ENCODE measurements at places on chromosomes 3 and 15.

DNA sequence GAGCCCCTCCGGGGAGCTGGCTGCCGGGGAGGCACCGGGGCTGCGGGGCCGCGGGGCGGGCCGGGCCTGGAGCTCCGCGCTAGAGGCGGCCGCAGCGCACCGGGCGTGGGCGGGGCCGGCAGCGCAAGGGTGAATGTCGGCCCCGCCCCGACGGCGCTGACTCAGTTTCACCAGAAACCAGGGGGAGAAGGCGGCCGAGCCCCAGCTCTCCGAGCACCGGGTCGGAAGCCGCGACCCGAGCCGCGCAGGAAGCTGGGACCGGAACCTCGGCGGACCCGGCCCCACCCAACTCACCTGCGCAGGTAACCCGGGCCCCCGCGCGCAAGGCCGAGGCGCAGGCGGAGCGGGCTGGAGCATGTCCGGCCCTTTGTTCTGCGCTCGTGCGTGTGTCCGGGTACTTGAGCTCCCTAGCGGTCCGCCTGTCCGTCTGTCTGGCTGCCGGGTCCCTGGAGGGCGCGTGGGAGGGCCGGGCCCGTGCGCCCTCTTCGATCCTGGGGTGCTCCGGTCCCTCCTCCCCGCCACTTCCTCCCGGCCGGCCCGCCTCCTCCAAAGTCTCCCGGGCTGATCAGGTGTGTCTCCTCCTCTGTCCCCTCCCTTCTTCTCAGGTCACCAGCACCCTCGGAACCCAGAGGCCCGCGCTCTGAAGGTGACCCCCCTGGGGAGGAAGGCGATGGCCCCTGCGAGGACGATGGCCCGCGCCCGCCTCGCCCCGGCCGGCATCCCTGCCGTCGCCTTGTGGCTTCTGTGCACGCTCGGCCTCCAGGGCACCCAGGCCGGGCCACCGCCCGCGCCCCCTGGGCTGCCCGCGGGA, at the start of gene SPINT1:
SPINT1 (plus strand) TSS at position 164 of the 811 bp plus-strand sequence; CDS start at position 671, 507 bp downstream.
- no peak for DNase-seq

GRCh38 chr3:171803044-171803443, 7.2 kb downstream of the PLD1 start:
- no peak for DNase-seq

- DNase-seq = no peak
Measured at GRCh38 chr3:38268087-38268486, 2.5 kb downstream of the SLC22A13 start.

GRCh38 chr15:79837846-79838245, 59.0 kb downstream of the MTHFS start:
- DNase-seq = no peak

GRCh38 chr3:186782542-186783057, 777 bp upstream of the EIF4A2 start:
- DNase-seq = no peak

- DNase-seq = no peak
Measured at GRCh38 chr3:157070678-157070999, 89.3 kb downstream of the CCNL1 start.

- DNase-seq = no peak
Measured at GRCh38 chr15:29130476-29130875, 139.1 kb downstream of the NSMCE3 start.

DNA sequence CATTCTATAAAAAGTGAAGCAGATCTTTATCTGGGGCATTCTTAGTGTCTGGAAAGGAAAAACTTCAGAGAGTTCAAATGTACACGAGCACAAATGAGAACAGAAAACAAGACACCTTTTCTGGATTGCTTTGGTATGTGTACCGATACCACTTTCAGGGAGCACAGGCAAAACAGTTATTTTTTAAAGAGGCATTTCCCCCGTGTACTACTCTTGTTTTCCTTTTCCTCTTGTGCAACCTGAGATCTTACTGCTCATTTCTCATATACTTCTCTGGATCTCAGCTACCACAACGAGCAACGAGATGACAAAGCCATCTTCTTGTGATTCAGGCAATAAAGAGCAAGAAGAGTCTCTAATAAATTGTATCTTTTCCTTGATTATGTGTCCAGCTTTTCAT, 463.6 kb downstream of the SHQ1 start:
- DNase-seq = no peak

DNA sequence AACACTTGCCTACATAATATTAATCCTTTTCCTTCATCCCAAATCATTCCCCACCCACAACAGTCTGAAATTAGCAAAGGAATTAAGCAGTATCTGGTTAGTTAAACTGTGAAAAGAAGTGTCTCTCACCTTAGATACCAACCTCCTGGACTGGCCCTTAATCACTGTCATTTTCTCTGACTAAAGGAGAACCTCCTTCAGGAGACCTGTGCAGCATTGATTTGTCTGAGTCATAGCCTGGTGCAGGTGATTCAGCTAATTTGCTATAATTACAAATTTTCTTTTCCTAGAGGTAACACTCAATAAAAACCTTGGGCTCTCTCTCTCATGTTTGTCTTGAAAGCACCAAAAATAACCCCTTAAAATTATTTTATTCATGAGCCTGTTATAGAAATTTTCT, 279.8 kb upstream of the SEMA6D start:
- DNase-seq = no peak

- no peak for DNase-seq
Measured at GRCh38 chr3:197458179-197458707, 97.5 kb downstream of the BDH1 start.
